Stimulated activated naive CD4-positive, alpha-beta T cell (primary cell): ENCODE measurements at places on chromosomes 12 and 14.

DNA sequence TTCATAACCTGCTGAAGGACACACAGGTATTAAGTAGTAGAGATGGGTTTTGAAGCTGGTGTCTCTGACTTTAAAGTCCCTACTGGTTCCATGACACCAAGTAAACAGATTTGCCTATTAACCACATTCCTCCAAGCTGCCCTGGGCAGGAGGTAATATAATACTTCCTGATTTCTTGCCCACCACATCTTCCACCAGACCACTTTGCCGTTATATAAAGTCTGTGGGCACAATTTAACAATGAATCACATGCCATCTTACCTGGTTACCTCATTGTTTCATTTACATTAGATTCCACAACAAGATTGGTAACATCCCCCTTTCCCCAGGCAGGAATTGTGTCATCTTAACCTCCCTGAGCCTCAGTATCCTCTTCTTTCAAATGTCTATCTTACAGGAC is 900 bp upstream of the LRRC23 start:
- DNase-seq = no peak

GRCh38 chr12:50110762-50111351 is 1.2 kb upstream of the COX14 start:
- DNase-seq = no peak

GRCh38 chr14:90272523-90272922 is 16.2 kb downstream of the PSMC1 start:
- DNase-seq = no peak

GRCh38 chr14:61106271-61106958 is 125.4 kb downstream of the SLC38A6 start:
- no peak for DNase-seq

DNA sequence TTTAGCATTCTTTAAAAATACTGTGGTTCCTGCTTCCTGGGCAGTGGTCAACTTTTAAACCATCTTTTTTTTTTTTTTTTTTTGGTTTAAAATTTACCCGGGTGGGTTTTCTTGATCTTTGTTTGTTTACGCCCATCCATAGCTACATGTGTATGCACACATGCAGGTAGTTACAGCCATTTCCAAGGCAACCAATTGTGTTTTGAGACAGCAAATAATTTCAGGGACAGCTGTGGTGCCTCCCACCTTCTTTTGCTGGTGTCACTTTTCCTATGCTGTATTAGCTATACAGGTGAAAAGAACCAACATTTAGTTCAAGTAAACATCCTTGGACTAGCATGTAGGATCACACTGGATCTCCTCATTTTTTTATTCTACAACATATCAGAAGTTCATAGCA is 52.0 kb upstream of the PSMA6 start:
- DNase-seq = no peak

DNA sequence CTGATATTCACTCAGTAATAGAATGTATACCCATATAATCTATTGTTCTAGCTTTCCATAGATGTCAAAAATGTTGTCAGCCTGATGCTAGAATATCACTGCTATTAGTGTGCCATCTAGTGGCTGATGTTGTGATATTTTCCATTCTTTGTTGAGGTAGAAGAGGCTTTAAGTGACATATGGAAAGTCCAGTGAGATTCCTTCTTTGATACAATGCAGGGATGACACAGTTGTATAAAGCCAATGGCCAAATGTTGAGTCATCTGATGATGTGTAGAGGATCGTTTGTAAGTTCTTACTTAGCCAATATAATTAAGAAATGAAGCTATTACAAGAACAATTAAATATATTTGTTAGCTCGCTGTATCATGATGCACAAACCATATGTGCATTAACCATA is 58.1 kb upstream of the PCED1B start:
- DNase-seq = peak; percentile 13

DNA sequence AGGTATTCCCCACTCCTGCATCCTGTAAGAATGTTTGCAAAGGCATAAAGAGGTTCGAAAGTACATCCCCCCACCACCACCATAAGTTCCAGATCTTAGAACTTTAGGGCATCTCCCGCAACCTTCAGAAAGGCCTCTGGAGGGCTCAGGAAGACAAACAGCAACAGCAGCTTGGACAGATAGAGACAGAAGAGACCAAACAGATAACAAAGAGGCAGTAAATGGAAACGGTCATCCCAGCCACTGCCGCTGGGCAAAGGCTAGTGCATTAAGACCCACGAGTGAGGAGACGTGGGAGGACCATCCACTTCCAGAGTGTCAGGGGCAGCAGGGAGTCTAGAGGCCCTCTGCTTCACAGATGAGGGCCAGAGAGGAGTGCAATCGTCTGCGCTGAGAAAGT is 124.3 kb downstream of the CRACR2A start:
- no peak for DNase-seq

DNA sequence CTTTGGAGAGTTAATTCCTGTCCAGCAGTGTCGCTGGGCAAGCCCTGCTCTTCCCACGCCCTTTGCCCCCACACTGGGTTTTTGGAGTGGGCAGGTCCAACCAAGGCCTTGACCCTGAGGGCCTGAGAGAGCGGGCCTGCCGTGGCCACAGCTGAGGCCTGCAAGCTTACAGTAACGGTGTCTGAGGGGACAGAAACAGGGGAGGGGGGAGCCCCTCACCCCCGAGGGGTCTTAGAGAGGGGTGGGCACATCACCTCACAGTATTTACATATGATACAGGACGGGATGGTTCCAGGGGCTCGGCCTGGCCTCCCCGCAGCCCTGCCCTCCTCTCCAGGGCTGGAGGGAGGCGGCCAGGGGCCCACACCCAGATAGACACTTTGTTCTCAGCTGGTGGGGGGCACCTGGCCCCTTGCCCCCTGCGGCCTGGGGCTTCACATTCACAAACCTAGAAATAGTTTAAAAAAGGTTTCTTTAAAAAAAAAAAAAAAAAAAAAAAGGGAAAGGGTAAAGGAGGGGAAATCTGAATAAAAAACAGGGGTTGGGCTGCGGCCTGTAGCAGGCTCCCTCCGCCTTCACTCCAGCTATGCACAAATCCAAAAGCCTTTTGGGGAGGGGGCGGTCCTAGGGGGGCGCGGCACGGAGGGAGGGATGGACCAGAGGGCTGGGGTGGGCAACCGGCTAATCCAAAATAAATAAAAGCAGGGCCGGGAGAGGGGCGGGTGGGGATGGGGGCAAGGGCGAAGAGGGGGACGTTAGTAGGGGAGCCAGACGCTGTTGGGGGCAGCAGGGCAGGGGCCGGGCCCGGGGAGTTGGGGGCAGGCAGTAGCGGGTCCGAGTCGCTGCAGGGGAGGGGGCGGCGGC is 14.8 kb upstream of the PLA2G1B start:
- no peak for DNase-seq

GRCh38 chr12:44021471-44021971 is 185.6 kb downstream of the TMEM117 start:
- no peak for DNase-seq

DNA sequence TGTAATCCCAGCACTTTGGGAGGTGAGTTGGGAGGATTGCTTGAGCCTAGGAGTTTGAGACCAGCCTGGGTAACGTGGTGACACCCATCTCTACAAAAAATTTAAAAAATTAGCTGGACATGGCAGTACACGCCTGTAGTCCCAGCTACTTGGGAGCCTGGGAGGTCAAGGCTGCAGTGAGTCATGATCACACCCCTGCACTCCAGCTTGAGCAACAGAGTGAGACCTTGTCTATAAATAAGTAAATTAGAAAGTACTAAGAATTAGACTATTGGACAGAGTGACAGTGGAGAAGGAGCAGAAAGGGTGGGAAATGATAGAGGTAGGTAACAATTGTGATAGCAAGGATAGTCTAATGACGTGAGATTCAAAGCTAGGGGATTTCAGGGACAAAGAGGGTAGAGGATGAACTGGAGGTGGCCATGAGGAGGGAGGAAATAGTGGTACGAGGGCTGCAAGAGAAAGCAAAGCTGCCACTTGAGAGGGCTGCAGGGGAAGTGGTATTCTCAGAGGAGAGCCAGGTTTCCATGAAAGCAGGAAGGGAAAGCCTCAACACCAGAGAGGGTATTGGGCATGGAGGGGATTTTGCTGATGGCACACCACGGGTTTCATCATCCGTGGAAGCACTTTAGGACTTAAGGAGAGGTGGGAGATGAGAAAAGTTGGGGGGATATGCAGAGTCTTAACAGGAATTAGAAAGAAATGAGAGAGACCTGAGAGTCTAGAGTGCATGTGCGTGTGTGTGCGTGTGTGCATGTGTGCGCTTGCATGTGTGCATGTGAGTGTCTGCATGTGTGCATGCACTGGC is 85.6 kb downstream of the SYNE2 start:
- no peak for DNase-seq

DNA sequence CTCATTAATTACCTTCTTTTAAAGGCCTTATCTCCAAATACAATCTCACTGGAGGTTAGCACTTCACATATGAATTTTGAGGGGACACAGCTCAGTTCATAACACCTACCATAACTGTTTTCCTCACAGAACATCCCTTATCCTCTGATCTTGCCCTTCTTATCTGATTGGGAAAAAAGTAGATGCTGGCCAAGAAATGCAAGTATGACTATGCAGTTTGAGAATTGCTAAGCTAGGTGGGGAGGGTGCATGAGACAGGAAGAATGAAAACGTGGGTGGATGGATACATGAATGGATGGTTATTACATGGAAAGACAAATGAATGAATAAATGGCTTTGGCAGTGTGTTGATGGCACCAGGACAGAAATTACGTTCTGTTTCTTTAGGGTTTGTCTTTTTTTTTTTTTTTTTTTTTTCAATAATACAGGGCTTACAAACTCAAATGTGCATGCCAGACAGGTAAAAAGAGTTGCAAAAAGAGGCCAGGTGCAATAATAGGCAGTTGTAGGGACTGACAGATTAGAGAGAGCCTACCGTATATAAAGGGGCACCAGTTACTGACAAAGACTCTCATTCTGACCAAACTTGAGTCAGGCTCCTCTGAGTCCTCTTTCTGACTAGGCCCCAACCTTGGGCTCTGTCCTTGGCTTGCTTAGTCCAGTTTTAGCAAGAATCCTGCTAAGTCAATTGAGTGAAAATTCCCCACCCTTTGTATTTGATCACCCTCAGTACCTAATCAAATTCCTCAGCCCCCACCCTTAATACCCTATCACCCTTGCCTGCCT is 304.9 kb downstream of the ZFP36L1 start:
- no peak for DNase-seq

GRCh38 chr14:20332431-20332787 is 670 bp downstream of the CCNB1IP1 start:
- no peak for DNase-seq

DNA sequence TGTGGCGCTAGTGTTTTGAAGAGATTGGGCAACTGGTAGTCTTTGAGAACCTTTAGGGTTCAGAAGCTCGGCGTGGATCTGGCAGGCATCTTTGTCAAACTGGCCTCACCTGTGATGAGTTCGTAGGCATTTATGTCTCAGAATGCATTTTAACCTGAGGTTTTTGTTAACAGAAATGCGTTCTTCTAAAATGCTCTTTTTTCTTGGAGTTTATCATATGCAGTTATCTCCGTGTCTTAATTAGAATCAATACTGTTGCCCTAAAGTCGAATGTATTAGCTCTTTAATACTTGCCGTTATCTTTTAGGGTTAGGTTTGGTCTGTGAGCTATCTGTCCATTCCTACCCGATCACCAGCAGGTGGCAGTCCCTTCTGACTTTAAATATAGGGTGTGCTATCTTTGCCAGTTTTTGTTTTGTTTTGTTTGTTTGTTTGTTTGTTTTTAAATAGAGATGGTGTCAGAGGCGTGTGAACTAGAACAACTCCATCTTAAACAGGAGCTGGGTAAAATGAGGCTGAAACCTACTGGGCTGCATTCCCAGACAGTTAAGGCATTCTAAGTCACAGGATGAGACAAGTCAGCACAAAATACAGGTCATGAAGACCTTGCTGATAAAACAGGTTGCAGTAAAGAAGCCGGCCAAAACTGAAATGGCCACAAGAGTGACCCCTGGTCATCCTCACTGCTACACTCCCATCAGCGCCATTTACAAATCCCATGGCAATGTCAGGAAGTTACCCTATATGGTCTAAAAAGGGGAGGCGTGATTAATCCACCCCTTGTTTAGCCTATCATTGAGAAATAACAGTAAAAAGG is 1.4 kb downstream of the ATF1 start:
- DNase-seq = peak; percentile 48

- no peak for DNase-seq
These were observed 195.5 kb downstream of the PAX9 start for GRCh38 chr14:36857136-36857535.

GRCh38 chr14:101250948-101251811 is 310.1 kb upstream of the DIO3 start:
- no peak for DNase-seq

DNA sequence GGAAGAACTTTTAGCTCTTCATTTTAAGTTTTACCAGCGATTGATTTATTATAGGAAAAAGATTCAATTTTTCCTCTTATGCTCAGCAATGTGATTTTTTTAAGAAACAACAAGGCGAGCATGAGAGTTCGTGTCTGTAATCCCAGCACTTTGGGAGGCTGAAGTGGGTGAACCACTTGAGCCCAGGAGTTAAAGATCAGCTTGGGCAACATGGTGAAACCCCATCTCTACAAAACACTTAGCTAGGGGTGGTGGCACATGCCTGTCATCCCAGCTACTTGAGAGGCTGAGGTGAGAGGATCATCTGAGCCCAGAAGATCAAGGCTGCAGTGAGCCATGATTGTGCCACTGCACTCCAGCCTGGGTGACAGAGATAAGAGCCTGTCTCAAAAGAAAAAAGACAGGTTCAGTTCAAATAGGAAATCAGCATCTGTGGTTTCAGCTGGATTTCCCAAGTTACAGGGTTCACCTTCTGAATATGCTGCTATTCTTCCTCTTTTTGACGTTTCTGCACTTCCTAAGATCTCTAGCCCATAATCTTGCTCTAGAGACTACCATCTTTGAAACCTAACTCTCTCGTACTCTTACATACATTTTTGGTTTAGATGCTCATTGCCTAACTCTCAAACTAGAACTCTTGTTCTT is 274.7 kb downstream of the SEC23A start:
- DNase-seq = no peak

- no peak for DNase-seq
These were observed 24.6 kb downstream of the EXOC5 start for GRCh38 chr14:57244106-57244505.

- no peak for DNase-seq
These were observed 133.4 kb upstream of the FGD4 start for GRCh38 chr12:32265951-32266350.

- DNase-seq = no peak
These were observed 127.4 kb downstream of the HMGA2 start for GRCh38 chr12:65951697-65952096.

GRCh38 chr14:64062381-64063115 is 209.7 kb downstream of the SYNE2 start:
- DNase-seq = no peak

GRCh38 chr14:73393375-73393774 is 65.0 kb downstream of the NUMB start:
- no peak for DNase-seq

DNA sequence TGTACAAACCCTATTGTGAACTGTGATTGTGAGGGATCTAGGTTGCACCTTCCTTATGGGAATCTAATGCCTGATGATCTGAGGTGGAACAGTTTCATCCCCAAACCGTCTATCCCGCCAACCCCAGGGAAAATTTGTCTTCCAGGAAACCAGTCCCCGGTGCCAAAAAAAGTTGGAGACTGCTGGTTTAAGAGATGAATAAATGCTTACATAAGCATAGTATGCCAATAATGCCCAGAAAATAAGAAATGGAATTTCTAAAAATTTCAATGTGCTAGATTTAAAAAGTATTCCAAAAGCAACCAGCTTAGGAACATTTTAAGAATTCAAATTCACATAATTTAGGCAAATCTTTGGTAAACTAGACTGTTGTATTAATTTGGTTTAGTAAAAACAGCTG is 5.4 kb upstream of the RNU6-8 start:
- no peak for DNase-seq
